Activated CD4-positive, alpha-beta T cell treated with anti-CD3 and anti-CD28 coated beads, Interleukin-2, amount 10 ng/mL, durations not matched to agents 7 days and 5 days (primary cell): ENCODE measurements at places on chromosomes 3 and 15.

- peak; percentile 18 for DNase-seq
Observed at GRCh38 chr15:85646538-85647091, 148.1 kb downstream of the KLHL25 start.

- no peak for DNase-seq
Observed at GRCh38 chr3:187016639-187017345, 86.5 kb downstream of the ST6GAL1 start.

DNA sequence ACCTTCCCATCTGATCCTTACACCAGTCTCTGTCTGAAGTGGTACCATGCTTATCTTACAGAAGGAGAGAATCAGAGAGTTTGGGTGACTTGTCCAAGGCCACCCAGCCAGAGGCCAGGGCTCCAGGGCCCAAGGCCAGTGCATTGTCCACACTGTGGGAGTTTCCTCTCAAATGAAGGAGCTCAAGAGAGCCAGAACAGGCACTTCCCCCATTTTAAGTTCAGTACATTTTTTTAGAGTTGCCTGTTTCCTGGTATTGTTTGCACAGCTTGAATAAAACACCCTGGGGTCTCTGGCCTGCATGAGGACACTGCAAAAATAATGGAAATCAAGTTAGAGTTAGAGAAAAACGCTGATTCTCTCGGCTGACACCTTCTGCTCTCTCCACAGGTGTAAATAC, 284.0 kb downstream of the SQOR start:
- no peak for DNase-seq

GRCh38 chr3:187110156-187110555, 29.1 kb downstream of the RPL39L start:
- no peak for DNase-seq

DNA sequence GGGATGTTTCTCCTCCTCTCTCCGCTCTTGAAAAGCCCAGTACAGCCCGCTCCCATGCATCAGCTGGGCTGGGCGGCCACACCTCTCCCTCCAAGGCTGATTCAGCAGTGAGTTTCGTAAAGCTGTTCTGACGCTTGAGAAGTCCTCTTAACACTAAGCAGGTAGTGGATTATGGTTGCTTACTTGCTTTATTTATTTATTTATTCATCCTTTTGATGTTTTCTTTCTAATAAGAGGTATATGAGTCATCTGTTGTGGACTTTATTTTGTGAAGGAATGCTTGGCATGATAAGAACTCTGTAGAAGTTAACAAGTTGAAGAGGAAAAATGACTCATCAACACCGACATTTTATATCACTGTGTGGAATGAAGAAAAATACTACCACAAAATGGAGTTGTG, 285.0 kb downstream of the SQOR start:
- no peak for DNase-seq
